Activated T-cell treated with anti-CD3 and anti-CD28 coated beads for 4 hours (primary cell): ENCODE measurements at places on chromosomes 5 and 9.

DNA sequence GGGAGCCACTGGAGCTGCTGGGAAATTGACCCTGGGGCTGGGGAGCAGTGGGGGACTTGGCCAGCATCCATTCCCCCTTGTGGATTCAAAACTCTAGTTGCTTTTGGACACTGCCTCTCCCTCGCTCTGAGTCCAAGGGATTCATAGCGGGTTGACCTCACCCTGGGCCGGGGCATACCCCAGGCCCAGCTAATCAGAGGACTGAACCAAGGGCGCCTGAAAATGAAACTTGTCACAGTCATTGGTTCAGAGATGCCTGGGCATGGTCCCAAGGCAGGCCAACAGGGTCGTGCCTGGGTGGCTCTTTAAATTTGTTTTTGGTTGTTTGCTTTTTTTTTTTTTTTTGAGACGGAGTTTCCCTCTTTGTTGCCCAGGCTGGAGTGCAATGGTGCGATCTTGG, 22.6 kb downstream of the STK10 start:
- no peak for DNase-seq

GRCh38 chr9:109937861-109938453, 158.0 kb downstream of the PALM2AKAP2 start:
- no peak for DNase-seq

- DNase-seq: no peak
Measured at GRCh38 chr9:17481565-17481964, 97.3 kb upstream of the SH3GL2 start.

- DNase-seq: no peak
Measured at GRCh38 chr9:71112866-71113265, 8.6 kb downstream of the TRPM3 start.

DNA sequence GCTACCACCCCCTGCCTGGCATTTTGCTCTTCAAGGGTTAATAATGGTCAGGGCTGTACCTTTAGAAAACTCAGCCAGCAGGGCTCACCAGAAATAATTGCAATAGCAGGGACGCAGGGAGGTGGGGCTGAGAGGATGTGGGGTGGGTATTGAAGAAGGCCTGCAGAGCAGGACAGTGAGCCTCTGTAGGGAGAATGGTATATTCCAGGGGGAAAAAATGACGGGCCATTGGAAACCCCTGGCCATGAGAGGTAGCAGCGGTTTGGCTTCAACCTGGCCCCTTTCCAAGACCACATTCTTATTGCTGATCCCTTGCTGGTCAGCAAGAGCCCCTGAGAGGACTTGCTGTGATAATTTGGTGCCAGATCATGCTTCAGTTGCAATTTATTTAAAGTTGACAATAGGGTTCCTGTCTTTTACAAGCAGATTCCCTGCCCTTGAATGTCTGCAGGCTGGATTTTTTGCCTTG, 36.7 kb upstream of the CTNNA1 start:
- no peak for DNase-seq

GRCh38 chr9:74001382-74001781, 495.8 kb upstream of the RORB start:
- DNase-seq: no peak

GRCh38 chr9:83012922-83013838, 49.8 kb downstream of the RASEF start:
- DNase-seq: no peak

DNA sequence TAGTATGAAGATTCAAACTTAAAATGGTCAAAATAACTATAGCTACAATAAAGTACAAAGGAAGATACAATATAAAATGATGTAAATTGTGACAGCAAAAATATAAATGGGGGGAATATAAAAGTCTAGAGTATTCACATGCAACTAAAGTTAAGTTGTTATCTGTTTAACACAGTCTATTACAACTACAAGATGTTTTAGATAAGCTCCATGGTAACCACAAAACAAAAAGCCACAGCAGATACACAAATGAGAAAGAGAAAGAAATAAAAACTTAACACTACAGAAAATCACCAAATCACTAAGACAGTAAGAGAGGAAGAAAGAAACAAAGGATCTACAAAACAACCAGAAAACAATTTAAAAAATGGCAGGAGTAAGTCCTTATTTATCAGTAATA, 17.0 kb upstream of the SH3TC2 start:
- no peak for DNase-seq

DNA sequence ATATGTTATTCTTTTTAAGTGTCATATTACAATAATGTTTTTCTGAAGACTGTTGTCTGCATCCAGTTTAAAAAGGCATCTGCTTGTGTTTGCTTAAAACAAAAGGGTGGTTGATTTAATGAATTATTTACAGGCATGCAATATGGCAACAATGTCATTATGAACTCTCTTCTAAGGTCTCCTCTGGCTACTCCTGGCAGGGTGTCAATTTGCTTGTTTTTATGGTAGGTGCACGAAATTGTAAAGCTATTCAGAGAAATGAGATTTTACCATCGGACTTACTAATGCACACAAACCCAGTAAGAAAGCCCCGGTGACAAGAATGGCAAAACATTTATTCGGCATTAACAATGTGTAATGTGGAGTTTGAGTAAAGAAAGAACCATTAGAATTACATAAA, 539.8 kb upstream of the ZNF608 start:
- no peak for DNase-seq

DNA sequence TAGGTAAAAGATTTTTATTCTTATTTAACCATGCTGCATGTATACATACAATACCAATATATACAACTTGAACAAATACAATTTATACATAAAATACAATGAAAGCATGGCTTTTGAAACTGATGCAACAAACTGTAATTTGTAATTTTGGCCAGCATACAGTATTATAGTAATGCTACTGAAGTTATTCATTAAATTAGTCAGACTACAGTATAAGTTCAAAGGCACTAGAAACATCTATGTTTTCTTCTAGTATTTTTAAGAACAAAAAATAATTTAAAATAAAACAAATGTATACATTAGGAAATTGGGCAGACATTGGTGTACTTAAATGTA, 18.8 kb downstream of the IL4 start:
- DNase-seq: no peak

GRCh38 chr5:174521449-174521848, 202.9 kb upstream of the MSX2 start:
- DNase-seq: no peak

DNA sequence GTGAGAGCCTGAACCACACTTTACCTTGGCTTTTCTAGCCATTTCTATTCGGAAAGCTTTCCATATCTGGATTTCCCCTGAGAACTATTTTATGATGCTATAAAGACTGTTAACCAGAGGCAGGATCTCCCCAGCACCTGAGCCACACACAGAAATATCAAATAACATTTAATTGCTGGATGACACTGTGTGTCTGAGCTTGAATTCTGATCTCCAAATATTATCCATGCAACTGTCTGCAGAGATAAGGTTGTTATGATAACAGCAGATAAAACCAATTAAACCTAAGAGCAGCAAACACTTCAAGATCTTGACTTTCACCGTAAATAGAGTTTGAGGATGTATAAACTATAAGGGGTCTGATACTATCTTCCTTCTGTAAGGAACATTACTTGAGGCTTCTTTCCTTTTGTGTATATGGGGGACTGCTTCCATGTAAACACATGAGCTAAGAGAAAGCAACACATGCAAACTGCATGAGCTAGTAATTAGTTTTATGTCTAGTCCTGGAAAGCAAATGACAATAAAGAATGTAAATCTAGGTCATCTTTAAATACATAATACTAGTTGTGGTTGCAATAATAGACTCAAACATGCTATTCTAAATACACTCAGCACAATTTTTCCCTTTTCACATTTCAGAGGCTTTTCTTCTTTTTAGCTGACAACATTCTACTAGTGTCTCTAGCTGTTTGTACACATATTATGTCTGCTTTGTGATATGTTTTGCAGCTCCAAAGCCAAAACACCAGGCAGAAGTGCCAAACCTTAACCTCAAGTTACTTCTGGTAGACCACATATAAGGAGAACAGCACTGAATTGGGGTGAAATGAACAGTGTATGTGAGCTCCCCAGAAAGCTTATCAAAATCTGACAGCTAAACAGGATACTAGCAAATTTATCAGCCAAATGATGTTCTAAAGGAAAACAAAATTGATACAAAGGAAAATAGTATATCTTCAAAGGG, 136.5 kb downstream of the EFNA5 start:
- no peak for DNase-seq

GRCh38 chr9:128762671-128763449, 8.9 kb downstream of the ZER1 start:
- no peak for DNase-seq
